AG04449 (cell line): ENCODE measurements at places on chromosomes 12 and 14.

DNA sequence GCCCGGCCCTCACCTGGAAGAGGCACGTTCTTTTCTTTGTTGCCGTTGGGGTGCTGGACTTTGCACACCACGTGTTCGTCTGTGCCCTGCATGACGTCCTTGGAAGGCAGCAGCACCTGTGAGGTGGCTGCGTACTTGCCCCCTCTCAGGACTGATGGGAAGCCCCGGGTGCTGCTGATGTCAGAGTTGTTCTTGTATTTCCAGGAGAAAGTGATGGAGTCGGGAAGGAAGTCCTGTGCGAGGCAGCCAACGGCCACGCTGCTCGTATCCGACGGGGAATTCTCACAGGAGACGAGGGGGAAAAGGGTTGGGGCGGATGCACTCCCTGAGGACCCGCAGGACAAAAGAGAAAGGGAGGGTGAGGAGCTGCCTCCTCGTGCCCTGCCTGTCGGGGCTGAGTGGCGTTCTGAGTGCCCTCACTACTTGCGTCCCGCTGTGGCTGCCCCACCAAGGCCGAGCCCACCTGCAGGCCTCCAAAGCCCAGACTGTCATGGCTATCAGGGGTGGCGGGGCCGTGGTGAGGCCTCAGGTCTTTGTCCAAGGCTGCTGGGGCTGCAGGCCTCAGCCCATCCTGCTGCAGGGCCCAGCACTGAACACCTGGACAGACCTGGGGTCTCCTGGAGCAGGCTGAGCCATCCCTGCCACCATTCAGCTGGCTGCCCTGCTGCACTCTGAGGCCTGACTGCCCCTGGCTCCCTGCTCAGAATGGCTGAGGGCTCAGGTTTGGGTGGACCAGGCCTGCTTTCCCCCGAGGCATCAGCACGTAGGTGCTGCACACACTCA is 329.7 kb downstream of the TMEM121 start:
- DNase-seq: no peak

- DNase-seq: no peak
Measured at GRCh38 chr12:53452159-53453077, 516 bp downstream of the PCBP2 start.

DNA sequence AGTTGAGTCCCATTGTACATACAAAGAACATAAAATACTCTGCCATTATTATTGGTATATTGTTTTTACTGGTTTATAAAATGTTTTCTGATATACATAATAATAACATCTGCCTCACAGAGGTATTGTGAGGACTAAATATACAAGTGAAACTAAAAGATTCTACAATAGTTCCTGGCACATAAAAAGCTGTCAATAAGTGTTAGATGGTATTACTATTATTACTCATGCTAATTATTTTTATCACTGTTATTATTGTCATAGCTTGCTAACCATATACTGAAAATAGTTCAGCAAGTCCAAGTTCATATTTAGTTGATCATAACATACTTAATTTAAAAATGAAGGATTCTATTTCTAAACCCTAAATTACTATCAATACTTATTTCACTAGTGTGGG is 34.4 kb downstream of the BTG1 start:
- no peak for DNase-seq

- DNase-seq: no peak
Measured at GRCh38 chr12:93719710-93720109, 42.5 kb downstream of the CRADD start.

GRCh38 chr12:106434526-106434925 is 77.0 kb downstream of the POLR3B start:
- DNase-seq: no peak

- peak; percentile 49 for DNase-seq
Measured at GRCh38 chr12:3117144-3117581, 40.0 kb downstream of the TSPAN9 start.

GRCh38 chr12:94073441-94074051 is 74.8 kb upstream of the PLXNC1 start:
- no peak for DNase-seq

GRCh38 chr14:104460791-104461651 is 118.5 kb upstream of the C14orf180 start:
- DNase-seq: no peak

DNA sequence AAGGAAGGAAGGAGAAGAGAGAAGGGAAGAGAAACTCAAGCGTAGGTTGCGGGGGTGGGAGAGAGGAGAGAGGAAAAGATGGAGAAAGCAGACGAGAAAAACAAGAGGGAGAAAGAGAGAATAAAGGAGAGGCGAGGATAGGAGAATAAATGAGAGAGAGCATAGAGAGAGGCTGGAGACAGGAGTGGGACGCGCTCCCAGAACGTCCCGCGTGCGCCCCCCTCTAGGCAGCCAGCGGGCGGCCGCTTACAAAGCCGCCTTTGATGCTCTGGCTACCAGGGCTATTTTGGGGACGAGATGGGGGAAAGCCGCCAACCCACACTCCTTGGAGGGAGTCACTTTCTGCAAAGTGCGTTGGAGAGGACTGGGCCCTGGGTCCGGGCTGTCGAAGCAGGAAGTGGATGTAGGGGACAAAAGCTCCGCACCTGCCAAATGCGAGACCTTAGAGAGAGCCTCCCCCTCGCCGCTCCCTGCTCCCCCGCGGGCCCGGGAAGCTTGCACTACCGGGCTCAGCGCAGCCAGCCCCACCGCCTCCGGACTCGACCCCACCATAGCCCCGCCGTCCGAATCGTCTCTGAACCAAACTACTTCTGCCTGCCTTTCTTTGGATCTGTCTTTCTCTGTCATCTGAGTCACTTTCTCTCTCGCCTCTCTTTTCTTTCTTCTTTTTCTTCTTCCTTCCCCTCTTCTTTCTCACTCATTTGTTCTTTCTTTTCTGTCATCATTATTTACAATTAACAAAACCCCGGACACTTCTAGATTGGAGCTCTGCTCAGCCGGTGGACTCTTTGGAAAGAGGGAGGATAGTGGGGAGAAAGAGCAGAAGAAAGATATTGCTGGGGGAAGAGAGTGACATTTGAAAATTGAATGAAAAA is 8.0 kb downstream of the ASCL1 start:
- no peak for DNase-seq

GRCh38 chr14:93183596-93184317 is 940 bp downstream of the MOAP1 start:
- DNase-seq: no peak

DNA sequence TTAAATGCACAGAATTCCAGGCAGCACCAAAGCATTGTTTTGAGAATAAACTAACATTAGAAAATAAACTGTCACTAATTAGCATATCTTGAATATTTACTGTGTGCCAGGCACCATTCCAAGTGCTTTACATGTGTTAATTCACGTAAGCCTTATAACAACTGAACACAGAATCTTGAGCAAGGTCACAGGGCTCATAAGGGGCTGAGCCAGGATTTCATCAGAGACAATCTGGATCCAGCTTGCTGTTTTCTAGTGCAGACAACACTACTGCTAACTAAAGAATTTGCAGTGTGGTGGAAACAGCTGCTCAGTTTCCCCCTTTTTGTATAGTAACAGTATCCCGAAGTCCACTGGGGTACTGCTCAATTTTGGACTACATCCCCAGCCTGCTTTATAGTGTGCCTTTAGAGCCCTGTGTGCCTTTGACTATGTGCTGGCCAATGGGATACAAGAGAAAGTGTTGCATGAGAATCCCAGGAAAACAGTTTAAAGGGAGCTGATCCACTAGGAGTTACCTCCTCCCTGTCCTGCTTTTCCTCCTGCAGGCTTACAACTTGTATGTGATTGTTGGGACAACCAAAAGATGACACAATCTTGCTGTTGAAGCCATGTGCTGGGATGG is 36.0 kb upstream of the RMST start:
- no peak for DNase-seq

DNA sequence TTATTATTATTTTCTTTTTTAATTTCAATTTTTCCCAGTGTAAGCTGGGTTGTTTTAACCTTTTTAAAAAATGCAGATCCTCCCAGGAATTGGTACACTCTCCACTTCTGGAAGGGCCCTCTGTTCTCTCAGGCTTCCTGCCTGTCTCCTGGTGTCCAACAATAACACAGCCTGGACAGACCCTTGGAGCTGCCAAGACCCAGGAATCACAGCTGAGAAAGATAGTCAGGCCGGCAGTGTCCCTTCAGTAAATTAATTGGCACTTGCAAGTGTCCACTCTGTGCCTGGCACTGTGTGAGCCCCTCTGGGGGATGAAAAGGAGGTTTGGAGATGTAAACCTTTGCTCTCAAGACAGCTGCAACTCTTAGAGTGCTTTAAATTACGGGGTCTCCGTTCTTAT is 113.3 kb downstream of the SMOC1 start:
- DNase-seq: no peak

DNA sequence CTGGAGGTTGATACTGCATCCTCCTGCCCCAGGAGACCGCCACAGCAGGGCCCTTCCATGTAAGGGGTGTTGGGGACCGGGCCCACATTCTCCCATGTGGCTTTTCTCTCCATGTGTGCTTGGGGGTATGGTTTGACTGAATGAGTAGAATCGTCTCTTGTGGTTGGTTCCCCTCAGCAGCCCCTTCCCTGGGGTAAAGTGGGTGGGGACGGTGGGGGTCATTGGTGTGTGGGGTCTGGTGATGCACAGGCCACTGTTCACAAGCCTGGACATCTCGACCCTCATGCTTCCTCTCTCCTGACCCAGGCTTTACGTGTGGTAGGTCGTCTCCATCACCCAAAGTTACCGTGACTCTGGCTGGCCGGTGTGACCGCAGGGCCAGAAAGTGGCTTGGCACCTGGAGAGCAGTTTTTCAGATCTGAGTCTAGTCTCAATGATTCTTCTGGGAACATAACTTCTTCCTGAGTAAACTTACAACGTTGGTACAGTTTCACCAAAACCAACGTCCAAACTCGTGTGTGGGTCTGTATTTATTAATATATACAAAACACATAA is 17.7 kb downstream of the DCAF4 start:
- no peak for DNase-seq

DNA sequence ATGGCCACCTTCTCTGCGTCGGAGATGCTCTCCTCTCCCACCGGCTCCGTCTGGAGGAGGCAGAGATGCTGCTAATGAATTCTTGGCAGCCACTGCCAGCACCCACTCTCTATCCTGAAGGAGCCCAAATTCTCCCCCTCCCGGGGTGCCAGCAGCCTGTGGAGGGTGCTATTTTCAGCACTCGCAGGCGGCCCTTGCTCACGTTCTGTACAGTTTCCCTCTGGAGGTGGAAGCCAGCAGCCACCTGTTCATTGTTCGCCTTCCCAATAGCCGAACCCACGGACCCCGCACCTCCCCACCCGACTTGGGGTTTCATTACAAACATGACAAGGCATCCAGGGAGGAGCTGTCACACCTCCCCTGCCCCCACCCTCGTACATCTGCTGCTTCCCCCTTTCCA is 27.8 kb downstream of the SNRNP35 start:
- no peak for DNase-seq

DNA sequence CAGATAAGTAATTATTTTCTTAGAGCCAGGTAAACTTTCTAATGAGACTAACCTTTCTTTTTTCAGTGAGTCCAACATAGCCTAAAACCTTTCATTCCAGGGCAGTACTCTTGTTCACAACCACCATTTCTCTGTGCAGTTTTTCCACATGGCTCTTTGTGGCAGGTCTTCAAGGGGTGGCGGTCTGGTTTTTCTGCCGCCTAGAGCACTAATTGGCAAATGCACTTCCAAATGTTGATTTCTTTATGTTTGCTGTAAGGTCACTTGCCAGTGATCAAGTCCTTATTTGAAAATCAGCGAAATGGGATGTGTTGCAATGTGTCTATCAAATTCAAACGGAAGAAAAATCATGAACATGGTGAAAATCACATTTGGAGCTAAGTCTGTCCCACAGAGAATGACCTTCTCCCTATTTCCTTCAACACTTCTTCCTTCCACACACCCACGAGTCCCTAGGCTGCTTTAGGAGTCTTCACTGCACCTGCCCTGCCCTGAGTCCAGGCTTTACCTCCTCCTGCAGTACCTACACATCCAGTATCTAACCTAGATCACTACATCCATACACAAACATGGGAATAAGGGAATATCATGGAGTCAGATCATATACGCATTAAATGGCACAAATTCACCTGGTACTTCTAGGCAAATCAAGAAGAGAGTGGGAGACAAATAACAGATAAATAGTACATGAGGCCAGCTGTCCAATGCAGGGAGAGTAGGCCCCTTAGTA is 1.9 kb downstream of the SRGAP1 start:
- no peak for DNase-seq

- DNase-seq: peak; percentile 5
Measured at GRCh38 chr12:22100958-22101748, 55.1 kb downstream of the CMAS start.

DNA sequence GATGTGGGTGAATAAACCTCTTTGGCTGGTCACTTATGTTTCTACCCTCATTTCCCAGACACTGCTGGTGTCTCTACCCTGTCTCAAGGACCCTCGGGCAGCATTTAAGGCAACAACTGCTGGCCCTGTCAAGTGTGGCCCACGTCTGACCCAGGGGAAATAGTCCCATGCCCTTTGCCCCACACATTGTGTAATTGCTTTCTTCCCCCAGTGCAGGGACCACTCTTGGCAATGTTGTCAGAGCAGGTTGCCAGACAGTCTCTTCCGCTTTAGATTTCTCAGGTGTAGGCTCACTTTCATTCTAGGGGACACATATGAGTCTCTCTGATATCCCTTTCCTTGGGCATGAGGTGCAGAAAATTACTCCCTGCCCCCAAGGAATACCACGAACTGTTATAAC is 216.7 kb downstream of the TMEM117 start:
- no peak for DNase-seq

DNA sequence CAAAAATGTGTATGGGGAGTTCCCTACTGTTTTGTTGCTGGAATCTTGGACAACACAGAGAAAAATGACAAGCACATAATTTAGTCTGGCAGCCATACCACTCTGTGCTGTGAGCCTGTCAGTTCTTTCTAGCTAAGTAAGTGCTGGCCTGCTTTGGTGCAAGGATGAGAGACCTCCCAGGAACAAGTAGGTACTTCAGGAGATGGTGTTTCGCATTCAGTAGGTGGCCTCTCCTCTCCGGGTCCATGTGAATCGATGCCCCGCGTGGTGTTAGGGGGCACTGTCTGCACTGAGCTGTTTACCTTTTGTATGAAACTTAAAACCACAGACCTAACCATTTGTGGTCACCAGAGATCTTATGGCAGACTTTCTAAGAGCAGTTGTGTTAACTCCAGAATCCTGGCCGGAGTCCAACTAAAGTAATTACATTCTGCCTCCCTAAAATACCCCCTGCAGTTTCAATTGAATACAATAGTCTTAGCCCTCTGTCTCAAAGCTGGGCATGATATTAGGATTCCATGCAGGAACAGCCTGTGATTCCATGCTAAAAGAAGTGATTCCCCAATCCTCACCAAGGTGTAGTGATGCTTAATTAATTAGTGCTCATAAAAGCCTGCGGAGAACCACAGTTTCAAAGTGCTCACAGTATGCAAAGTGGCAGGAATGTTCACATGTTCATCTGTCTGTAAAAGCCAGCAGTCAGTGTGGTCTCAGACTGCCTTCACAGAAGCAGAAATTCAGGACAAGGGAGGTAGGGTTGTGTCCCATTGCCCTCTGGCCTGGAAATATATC is 64.2 kb downstream of the LLPH start:
- peak; percentile 23 for DNase-seq

GRCh38 chr14:55609681-55610080 is 29.7 kb downstream of the KTN1 start:
- DNase-seq: no peak

DNA sequence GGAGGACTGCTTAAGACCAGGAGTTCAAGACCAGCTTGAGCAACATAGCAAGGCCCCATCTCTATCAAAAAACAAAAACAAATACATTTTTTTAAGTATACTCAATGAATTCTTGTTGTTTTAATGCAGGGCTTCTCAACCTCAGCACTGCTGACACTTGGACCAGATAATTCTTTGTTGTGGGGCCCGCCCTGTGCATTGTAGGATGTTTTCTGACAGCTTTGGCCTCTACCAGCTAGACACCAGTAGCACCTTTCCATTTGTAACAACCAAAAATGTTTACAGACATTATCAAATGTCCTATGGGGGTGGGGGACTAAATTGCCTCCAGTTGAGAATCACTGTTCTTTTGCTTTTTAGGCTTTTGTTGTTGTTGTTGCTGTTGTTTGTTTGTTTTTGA is 128.1 kb upstream of the MDM1 start:
- no peak for DNase-seq
